ENCODE measurements at places on chromosomes 1 and 21.

DNA sequence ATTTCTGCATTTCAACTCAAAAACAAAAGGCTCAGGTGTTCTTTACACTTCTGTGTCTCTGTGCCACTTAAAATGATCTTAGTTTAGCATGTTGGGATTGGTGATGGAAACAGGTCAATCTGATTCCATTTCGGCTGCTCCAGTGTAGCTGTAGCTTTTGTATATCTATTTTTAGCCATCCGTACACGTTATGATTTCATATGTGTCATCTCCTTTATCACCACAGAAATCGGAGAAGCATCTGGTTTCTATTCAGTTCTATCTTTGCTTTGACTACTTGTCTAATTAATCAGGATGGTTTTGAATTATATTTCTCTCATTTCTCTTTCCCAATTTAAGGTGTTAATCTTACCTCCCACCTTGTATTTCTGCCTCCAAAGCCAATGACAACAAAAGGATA lies 41.1 kb downstream of the RGS21 start:
- no peak for DNase-seq

- DNase-seq = no peak
Observed at GRCh38 chr1:92327794-92328193, 28.9 kb downstream of the RPAP2 start.

GRCh38 chr1:26768755-26769154 lies 19.0 kb upstream of the PIGV start:
- DNase-seq = no peak

- no peak for DNase-seq
Observed at GRCh38 chr1:25897754-25898153, 8.5 kb downstream of the STMN1 start.

DNA sequence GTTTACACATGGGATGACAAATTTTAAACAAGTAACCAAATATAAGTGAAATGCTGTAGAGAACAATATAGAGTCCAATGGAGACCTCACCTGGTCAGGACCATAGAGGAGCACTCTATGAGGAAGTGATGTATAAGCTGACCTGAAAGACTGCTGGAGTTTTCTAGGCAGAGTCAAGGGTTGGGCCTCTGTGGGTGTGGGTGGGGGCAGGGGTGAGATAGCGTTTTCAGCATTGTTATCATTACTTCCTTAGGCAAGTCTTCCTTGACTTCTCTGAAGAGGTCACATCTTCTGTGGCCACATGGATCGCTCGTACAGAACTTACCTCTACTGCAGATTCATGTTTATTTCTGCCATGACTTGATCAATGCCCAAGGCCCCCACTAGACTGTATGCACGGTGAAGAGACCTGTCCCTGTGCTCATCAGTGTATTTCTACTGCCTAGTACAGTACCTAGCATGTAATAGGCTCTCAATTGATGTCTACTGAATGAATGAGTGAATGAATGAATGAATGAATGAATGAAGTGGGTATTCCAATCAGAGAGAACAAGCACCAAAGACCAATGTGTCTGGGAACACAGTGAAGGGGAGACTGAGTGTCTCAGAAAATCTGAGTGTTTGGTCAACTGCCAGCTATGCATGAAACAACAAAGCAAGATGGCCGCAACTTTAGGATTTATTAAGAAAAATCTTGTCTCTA lies 116.5 kb downstream of the RNF220 start:
- DNase-seq = no peak

- no peak for DNase-seq
Observed at GRCh38 chr1:208793861-208794345, 549.7 kb upstream of the PLXNA2 start.

Measured in AML-193 (cell line).